ENCODE measurements at places on chromosomes 3 and 15.

DNA sequence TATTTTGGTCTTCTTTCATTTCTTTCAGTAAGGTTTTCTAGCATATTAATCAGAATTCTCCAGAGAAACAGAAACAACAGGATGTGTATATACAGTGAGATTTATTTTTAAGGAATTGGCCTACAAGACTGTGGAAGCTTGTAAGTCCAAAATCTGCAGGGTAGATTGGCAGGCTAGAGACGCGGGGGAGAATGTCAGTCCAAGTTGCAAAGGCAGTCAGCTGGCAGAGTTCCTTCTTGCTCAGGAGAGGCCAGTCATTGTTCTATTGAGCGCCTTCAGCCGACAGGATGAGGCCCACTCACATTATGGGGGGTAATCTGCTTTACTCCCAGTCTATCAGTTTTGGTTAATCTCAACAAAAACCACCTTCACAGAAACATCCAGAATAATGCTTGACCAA, 133.4 kb upstream of the UBE3A start:
- DNase-seq, result no peak

- no peak for DNase-seq
Measured at GRCh38 chr15:38894243-38894948, 329.8 kb upstream of the RASGRP1 start.

DNA sequence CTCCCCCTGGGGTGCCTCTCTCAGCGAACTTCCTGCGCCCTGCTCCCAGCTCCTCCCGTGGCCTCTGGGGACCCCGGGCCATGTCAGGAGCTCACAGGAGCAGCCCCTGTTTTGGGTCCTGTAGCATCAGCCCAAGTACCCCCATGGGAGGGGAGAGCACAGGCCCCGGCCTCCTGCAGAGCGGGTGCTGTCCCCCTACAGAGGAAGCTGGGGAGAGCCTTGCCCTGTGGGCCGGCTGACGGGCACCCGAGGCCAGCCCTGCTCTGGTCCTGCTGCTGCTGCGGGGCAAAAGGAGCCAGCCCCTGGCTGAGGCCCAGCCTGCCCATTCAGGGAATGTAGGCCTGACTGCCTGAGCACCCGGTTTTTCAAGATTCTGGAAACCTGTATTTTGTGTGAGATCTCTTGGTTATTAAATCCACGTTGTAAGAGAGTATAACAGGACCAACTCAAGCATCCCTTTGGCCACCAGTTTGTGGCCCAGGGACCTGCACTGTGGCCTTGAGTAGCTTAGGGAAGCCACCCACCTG, 12.4 kb downstream of the PLXNA1 start:
- no peak for DNase-seq

GRCh38 chr3:8637348-8637747, 7.2 kb downstream of the SSUH2 start:
- DNase-seq, result no peak

- DNase-seq, result no peak
Measured at GRCh38 chr3:172334671-172335207, 113.5 kb downstream of the GHSR start.

GRCh38 chr15:48532946-48533345, 112.6 kb downstream of the FBN1 start:
- no peak for DNase-seq

DNA sequence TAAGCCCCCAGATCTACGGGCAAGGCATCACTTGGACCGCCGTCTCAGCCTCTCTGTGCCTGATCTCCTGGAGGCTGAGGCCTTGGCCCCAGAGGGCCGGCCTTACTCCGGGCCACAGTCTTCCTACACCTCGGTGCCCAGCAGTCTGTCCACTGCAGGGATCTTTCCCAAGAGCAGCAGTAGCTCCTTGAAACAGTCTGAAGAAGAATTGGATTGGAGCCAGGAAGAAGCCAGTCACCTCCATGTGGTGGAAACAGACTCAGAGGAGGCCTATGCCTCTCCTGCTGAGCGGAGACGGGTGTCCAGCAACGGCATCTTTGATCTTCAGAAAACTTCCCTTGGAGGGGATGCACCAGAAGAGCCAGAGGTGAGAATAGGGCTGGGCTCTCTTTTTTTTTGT, 67.0 kb downstream of the MCTP2 start:
- no peak for DNase-seq

- DNase-seq, result no peak
Measured at GRCh38 chr3:16589867-16590624, 15.2 kb downstream of the DAZL start.

GRCh38 chr3:80655216-80655615, 887.4 kb upstream of the ROBO1 start:
- DNase-seq, result no peak

DNA sequence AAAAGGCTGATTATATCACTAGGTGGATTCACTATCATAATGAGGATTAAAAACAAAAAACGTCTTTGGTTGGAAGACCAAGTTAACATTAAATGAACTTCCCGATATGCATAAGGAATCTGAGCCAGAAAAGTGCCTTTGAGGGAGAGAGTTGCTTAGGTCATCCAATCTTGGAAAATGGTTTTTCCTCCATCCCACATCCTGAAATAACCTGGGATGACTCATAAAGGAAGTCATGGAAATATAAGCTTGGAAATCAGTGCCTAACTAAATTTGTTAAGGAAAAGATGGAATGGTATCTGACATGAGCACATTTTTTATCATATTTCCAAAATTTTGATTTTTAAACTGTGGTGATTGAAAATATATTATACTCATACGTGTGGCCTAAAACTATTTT, 66.0 kb downstream of the KBTBD8 start:
- no peak for DNase-seq

GRCh38 chr3:46280105-46280797, 38.0 kb downstream of the CCR3 start:
- no peak for DNase-seq

DNA sequence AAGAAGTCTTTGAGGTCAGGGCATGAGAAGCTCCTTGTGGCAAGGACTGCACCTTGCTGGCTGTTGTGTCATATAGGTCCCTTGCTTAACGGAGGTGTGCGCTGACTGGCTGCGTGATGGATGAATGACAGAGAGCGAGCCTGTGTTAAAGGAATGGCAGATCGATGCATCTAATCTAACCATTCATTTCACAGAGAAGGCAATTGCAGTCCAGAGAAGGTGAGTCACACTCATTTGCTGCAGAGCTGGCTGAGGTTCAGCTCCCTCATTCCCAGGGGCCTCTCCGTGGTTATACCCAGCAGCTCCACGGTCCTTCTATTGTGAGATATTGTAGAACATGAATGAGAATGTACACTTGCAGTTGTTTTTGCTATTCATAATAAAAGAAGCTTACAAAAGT, 289.3 kb downstream of the EPHB1 start:
- DNase-seq, result no peak

DNA sequence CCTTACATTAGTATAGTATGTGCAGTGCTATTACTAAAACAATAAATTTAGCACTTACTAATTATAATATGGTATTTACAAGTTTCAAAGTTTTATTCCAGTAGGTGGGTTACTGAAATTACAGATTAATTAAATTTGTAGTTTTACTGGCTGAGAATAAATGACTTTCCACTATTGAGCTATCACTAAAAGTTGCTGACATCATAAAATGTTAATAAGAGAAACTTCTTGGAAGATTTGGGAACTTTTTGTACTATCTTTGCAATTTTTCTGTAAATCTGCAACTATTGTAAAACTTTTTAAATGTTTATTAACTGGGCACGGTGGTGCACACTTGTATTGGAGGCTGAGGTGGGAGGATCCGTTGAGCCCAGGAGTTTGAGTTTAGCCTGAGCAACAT, 247.7 kb downstream of the UBE2E2 start:
- no peak for DNase-seq

All from GM19239 (cell line).